Activated CD8-positive, alpha-beta T cell treated with anti-CD3 and anti-CD28 coated beads, Interleukin-2, amount 10 ng/mL, durations not matched to agents 7 days and 5 days (primary cell): ENCODE measurements at places on chromosomes 11 and 22. TPM values are rescaled to one million over a fixed set of nuclear protein-coding genes. Genes with fewer than 3 reads are reported as not detected.

- peaks cover 67% of the 10 kb centered on the region for H3K4me1 ChIP-seq
- no peaks in the 10 kb centered on the region for H3K27me3 ChIP-seq
- H3K36me3 ChIP-seq = peaks cover 46% of the 10 kb centered on the region
- H3K27ac ChIP-seq = peak overlapping the region; percentile 79
Observed at GRCh38 chr11:3859373-3859881, 4.0 kb downstream of the STIM1 start.

DNA sequence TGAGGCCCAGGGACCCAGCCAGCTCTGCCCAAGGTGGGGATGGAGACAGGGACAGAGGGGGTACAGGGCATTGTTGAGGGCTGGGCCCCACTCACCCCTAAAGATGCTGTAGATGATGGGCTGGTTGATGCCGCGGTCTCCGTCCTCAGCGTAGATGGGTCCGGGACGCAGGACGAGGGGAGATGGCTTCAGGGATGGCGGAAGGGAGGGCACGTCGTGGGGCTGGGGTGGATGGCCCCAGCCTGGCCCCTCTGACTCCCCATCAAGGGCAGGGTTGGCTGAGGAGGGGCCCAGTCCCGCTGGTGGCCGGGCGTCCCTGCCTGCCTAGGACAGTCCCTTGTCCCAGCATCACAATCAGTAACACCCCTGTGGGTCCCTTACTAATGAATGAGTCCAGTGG lies 4.5 kb upstream of the IRF7 start:
- no peak for DNase-seq
- peaks cover 12% of the 10 kb centered on the region for H3K4me1 ChIP-seq
- no peaks in the 10 kb centered on the region for H3K27me3 ChIP-seq
- peaks cover 3% of the 10 kb centered on the region for H3K36me3 ChIP-seq

ABCG4 gene
- 0.18 TPM for total RNA-seq

CPT1A gene
- total RNA-seq = 63.2 TPM

ANO5 gene
- total RNA-seq = 0.08 TPM
